ENCODE measurements at places on chromosomes 11 and 22.

- DNase-seq: no peak
Observed at GRCh38 chr11:2425506-2425905, 18.8 kb downstream of the TRPM5 start.

- DNase-seq: no peak
Observed at GRCh38 chr11:92453055-92453454, 228.4 kb downstream of the FAT3 start.

GRCh38 chr11:38226684-38227083 lies 1628.6 kb upstream of the RAG2 start:
- DNase-seq: no peak

GRCh38 chr22:49141761-49142160 lies 685.9 kb downstream of the BRD1 start:
- no peak for DNase-seq

DNA sequence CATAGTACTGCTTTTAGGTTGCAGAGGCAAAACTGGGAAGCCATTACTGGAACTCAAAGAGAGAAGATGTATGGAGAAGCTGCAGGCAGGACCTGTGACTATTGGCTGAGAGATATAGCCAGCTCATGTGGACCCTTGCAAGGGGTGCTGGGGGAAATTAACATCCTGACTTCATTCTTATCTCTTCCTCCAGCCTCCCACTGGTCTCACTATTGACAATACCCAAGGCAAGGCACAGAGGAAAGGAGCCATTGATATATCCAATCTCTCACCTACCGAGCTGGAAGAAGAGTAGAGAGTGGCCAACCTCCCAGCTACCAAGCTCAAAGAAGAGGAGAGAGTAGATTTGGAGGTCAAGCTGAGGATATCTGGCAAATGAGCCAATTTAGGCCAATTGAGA lies 36.8 kb upstream of the ZBED5 start:
- DNase-seq: no peak

DNA sequence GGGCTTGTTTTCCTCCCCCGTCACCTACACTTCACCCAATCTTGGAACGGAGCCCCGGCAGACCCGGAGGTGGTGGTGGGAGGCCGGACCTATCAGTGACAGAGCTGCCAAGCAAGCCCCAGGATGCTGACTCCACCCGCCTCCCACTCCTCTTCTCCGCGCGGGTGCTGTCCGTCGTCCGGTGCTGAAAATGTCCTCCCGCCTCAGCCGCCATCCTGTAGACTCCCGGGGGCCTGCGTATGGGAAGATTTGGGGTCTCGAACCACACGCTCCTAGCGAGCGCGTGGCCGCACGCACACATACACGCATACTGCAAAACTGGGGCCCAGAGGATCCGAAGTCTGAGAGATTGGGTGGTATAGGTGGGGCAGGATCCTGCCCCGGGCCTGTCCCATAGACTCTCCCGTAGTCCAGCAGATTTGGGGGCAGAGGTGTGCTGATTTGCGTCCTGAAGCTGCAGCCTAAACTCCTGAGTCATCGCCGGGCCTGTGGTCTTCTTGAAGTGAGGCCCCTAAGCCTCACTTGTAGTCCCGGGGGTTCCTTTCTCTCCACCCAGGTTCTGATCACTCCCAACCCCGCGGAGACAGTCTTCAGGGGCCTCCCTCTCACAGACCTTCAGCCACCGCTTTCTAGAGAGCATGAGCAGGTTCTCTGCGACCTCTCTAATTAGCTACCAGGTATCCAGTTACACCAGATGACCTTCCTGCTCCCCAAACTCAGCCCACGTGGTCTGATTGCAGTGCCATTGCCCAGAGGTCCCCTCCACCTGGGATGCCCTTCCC lies 796 bp upstream of the YIF1A start:
- peak; percentile 80 for DNase-seq

- no peak for DNase-seq
Observed at GRCh38 chr11:94751786-94752185, 16.4 kb upstream of the AMOTL1 start.

DNA sequence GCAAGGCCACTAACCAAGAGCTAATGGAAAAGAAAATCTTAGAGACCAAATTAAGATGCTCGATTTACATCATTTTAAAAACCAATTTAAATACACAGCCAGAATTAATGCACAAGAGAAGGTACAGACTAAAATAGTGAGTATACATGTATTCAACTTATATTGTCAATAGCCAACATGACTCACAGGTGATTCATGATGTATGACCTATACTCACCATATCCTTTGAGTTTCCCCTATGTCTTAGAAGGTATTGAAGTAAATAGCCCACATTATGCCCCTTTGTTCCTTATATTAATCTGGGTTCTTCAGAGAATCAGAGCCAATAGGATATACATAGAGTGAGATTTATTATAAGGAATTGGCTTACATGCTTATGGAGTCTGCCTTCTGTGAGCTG lies 97.5 kb upstream of the ANO3 start:
- DNase-seq: no peak

DNA sequence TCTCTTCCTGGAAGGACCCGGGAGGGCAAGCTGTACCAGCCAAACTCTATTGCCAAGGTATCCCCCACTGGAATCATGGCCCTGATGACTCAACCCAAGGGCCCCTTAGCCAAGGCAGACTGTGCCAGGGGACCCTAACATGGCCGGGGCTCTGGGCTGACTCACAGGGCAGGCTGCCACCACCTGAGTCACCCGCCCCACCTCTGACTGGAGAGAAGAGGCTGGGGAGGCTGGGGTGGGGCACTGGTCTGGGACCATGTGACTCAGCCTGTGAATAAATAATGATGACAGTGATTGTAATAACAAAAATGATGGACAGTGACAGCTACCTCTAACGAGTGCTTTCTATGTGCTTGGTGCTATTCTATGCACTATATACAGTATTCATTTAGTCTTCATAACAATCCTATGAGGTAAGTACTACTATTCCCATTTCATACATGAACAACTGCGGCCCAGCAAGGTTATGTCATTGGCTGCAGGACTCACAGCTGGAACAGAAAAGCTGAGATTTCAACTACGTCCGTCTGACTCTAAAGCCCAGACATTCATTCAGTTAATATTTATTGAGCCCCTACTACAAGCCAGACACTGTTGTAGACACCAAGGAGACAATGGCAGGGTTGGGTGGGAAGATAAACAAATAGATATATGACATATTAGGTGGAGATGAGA lies 84.2 kb downstream of the FBXO7 start:
- no peak for DNase-seq

- peak; percentile 48 for DNase-seq
Observed at GRCh38 chr11:68825571-68825970, 16.1 kb downstream of the CPT1A start.

DNA sequence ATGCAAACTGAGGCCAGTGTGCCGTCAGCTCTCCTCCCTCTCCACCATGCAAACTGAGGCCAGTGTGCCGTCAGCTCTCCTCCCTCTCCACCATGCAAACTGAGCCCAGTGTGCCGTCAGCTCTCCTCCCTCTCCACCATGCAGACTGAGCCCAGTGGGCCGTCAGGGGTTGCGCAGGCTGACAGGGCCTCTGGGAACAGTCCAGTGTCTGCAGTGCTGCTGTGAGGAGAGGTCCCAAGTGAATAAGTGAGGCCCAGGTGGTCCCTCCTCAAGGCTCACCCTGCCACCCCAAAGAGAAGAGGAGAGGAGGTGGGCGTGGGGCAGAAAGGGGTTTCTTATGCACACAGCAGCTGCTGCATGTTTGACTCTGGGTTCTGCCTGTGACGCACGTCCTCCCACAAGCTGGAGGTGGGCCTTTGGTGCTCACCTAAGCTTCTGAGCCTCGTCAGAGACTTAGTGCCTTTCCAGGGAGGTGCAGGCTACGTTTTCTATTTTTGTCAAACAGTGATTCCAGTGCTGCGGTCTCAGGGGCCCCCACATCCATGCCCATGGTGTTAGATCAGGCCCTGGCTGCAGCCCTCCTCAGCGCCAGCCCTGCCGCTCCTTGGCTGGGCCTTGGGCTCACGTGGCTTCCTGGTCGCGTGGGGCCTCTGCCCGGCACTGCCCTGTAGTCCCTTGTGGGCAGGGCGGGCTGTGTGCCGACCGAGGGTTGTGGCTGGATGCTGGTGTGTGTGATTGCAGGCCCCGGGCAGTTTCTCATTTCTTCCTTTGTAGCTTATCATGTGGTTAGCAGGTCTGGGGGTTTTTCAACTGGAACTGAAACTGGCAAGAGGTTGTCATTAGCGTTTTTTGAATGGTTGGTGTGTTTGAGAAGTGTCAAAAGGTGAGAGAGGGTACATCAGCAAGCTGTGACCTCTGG lies 7.1 kb downstream of the TPCN2 start:
- DNase-seq: no peak

- peak; percentile 59 for DNase-seq
Observed at GRCh38 chr11:72924568-72925190, 110.5 kb downstream of the ATG16L2 start.

GRCh38 chr22:22388090-22388489 lies 120.5 kb downstream of the ZNF280B start:
- DNase-seq: no peak

DNA sequence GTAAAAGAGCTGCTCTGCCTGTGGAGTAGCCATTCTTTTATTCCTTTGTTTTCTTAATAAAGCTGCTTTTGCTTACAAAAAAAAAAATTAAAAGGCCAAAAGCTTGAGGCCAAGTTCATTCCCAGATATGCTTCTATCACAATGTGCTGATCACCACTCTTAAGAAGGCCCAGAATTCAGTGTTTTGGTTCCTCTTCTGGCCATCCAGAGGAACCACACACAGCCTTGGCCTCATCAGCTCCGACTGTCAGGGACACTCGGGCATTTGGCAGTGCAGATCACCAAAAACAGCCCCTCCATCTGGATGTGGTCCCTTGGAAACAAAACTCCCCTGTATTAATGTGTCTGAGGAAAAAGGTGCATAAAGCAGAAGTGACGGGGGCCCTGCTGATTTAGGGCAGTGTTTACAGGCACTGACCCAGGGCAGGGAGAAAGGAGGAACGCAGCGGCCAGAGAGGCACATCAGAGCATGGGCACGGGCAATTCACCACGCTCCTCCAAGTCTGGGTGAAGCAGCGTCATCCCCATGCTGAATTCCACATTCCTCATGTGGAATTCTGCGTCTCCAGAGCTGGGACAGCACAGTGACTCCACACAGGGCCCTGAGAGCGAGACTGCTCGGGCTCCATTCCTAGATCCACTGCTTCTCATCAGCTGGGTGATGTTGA lies 17.7 kb downstream of the POLDIP3 start:
- DNase-seq: no peak

- DNase-seq: peak; percentile 48
Observed at GRCh38 chr22:41447435-41448188, 1.0 kb upstream of the TOB2 start.

- DNase-seq: peak; percentile 75
Observed at GRCh38 chr22:41022470-41023298, 69.7 kb upstream of the EP300 start.

DNA sequence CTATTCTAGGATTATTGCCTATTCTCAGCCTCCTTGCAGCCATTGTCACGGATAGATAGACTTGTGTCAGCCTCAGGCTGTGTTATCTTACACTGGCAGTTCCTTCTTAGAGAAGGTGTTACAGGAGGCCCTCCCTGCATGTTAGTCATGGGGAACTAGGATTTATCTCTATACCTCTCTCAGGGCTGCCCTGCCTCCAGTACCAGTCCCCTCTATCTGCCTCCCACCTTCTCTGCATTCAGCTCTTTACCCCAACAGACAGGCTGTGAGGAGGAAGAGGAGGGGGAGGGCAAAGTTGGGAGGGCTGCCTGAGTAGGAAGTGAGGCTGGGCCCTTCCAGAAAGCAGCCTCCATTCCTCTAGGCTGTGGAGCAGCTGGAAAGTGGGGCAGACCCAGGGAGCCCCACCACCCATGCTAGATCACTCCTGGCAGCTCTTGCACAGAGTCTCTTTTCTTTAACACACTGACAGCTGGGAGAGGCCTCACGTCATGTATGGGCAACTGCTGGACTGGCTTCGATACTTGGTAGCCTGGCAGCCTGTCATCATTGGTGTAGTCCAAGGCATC lies 2.9 kb upstream of the IL18BP start:
- DNase-seq: no peak

GRCh38 chr22:29351042-29351441 lies 35.5 kb upstream of the RASL10A start:
- no peak for DNase-seq

DNA sequence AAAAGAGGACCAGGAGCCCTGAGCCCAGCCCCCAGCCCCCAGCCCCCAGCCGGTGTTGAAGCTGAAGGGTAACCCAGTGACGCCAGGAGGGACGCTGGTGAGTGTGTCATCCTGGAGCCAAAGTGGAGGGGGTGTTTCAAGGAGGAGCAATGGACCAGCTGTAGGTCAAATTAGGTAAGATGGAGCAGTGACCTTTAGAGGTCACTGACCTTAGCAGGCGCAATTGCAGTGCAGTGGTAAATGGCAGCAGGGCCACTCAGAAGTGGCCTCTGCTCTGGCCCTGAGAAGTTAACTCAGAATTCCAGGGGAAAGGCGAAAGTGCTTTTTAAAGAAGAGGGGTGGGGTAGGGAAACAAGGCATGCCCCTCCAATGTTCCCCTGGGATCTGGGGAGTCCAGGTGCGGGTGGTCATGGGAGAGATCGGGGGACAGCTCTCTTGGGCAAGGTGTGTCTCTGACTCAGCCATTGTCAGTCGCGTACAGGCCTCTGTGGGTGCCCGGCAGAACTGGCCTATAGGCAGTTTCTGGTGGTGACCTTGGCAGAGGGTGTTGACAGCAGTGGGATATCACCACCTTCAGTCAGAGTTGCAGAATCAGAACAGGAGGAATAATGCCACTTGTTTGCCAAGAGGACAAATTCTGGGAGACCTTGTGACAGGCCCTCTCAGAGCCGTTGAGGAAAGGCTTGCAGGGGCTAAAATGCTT lies 50.3 kb upstream of the TIMP3 start:
- DNase-seq: no peak

DNA sequence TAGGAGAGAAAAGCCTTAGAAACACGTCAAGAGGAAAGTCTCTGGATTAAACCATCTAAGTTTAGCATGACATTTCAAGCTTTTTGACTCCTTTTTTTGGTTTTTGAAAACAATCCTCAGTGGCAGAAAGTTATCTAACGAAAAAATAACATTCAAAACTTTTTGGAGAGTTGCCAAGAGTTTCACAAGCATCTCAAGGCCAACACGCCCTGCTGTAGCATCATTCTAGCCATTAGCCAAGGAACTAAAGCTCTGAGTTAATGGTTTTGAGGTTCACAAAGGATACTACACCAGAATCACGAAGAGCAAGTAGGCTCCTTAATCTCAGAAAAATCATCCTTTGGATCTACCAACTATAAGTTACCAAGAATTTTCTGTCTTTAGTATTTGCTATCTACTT lies 94.8 kb downstream of the PICALM start:
- DNase-seq: no peak

DNA sequence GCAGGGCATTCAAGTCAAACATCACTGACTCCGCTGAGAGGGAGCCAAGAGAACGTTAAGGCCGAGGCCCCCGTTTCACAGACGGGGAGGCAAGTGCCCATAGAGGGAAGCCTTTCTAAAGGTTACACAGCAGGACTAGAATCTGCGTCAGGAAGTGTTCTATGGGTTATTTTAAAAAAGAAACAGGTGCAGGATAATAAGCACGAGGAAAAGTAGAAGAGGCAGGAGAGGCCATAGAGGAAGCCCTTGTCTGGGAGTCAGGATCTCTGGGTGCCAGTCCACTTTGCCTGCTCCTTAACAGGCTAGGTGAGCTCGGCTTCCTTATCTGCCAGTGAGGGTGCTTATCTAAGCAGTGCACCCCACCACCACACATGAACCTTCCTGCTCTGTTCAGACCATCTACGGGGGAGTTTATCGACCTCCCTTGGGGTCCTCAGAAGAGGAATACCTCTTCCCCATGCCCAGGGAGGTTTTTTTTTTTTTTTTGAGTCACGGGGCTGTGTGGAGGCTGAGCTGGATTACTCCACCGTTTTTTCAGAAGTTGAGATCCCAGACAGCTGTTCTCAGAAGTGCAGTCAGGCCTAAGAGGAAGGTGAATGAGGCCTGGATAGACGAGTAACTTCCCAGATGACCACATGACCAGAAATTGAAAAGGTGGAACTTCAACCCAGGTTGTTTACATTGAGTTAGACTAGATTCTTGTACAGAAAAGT lies 1.2 kb upstream of the FCHSD2 start:
- DNase-seq: no peak
